ENCODE measurements at places on chromosomes 1 and 21.

GRCh38 chr1:7644961-7645750 is 125.9 kb upstream of the VAMP3 start:
- no peak for DNase-seq

- peak; percentile 64 for DNase-seq
These were observed 2.5 kb downstream of the DNMT3L start for GRCh38 chr21:44259082-44259705.

- DNase-seq = no peak
These were observed 6.7 kb downstream of the ABCG1 start for GRCh38 chr21:42225571-42226155.

- no peak for DNase-seq
These were observed 72.0 kb downstream of the OLFM3 start for GRCh38 chr1:101924700-101925099.

GRCh38 chr1:19007491-19008441 is 51.3 kb upstream of the IFFO2 start:
- no peak for DNase-seq

GRCh38 chr1:101137144-101138126 is 99.4 kb upstream of the S1PR1 start:
- DNase-seq = peak; percentile 59

- DNase-seq = no peak
These were observed 522 bp downstream of the RC3H1 start for GRCh38 chr1:174021591-174022079.

GRCh38 chr1:234840253-234840652 is 230.3 kb upstream of the IRF2BP2 start:
- DNase-seq = no peak

- no peak for DNase-seq
These were observed 7.9 kb upstream of the OR2B11 start for GRCh38 chr1:247465796-247466195.

GRCh38 chr1:185813401-185813979 is 79.3 kb downstream of the HMCN1 start:
- peak; percentile 79 for DNase-seq

DNA sequence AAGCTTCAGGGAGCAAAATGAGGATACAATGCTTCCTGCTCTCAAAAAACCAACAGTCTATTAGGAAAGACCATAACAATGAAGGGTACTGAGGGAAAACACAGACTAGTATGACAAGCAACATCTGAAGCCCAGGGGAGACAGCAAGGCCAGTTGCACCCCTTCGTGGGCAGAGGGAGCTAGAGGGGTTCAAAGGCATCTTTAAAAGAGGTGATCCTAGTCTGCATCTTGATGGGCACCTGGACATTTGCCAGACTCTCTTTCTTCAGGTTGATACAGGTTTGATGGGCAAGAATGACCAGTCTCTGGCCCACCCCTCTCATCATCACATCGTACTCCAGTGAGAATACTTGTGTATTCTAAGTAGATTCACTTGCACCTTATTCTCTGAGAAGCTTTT is 177.7 kb downstream of the VAV3 start:
- peak; percentile 2 for DNase-seq

GRCh38 chr1:1259951-1260600 is 13.6 kb upstream of the C1QTNF12 start:
- DNase-seq = no peak

DNA sequence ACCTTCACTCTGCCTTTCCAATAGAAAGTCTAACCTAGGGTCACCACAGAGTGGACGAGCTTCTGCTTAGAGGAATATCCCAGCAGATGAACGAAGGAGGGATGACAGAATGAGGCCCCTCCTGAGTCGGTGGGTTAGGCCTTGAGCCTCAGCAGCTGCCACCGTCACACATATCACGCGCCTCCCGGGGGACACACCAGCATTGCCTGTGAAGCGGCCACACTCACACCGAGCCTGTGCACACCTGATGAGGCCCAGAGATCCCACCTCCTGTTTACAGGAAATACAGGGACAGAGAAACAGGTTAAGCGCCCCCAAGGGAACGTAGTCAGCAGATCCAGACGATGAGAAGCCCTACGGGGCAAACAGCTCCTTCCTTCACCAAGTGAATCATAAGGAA is 25.1 kb upstream of the LRRC47 start:
- no peak for DNase-seq

GRCh38 chr1:43914576-43915525 is 18.8 kb upstream of the ARTN start:
- no peak for DNase-seq

GRCh38 chr1:33429332-33429731 is 1.6 kb downstream of the PHC2 start:
- DNase-seq = no peak

GRCh38 chr1:44032170-44032790 is 1.0 kb upstream of the SLC6A9 start:
- no peak for DNase-seq

DNA sequence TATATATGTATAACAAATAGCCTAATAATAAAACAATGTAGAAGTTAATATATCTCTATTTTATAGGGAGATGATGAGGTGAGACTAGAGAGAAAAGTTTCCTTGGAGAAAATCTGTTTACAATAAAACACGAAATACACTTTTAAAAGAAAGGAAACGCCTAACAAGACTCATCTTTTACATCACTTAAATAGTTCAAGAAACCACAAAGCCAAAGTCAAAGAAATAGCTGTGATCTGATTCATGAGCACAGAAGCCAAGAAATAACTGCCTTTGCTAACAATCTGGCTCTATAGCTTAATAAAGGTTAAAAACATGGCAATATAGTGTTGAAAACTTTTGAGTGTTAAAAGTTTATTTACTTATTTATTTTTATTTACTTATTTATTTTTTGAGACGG is 61.5 kb downstream of the TOR3A start:
- peak; percentile 97 for DNase-seq
